ENCODE measurements at places on chromosomes 12 and 14.

GRCh38 chr12:88553941-88554658, 26.2 kb downstream of the KITLG start:
- DNase-seq, result no peak

GRCh38 chr14:101222362-101223070, 319.0 kb upstream of the RTL1 start:
- DNase-seq, result no peak

GRCh38 chr12:127143020-127143419, 1124.0 kb upstream of the TMEM132C start:
- no peak for DNase-seq

GRCh38 chr14:73242357-73242901, 5.1 kb downstream of the PAPLN start:
- DNase-seq, result no peak

DNA sequence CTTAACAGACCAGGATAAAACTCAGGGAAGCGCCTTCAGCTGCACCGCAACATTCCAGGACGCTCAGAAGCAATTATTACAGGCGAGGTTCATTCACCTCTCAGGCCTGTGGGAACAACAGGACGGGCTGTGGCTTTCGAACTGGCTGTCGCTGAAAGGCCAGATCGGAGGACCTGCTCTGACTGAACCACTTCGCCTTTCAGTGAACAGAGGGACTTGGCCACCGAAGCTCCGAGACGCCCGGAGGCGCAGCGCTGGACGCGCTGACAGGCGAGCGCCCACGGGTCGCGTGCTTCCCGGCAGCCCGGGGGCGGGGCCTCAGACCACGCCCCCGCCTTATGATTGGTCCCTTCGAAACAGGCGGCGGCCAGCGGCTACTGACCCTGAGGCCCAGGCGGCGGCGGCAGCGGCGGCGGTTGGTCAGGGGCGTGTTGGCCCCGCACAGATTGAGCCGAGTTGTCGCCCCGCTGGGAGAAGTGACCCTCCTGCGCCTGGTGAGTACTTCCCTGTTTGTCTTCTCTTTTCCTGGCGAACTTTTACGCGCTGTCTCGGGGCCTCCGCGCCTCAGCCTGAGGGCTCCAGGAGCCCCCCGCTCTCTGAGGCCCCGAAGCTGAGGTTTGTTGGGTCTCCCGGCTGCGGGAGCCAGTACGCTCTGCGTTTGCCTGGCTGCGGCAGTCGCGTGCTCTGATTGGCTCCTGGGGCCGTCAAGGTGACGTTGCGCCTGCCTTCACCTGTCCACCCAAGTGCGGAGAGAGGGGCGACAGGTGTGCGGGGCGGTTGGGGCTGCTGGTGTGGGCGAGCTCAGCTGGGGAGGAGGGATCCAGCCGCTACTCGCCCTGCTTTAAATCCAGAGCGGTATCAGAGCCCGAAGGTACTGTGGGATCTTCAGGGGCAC, at the start of gene GAS2L3:
Gene GAS2L3 (plus strand): TSS at position 393 of the 895 bp plus-strand sequence. CDS start 21,221 bp downstream, outside the sequence.
- DNase-seq, result peak; percentile 60

DNA sequence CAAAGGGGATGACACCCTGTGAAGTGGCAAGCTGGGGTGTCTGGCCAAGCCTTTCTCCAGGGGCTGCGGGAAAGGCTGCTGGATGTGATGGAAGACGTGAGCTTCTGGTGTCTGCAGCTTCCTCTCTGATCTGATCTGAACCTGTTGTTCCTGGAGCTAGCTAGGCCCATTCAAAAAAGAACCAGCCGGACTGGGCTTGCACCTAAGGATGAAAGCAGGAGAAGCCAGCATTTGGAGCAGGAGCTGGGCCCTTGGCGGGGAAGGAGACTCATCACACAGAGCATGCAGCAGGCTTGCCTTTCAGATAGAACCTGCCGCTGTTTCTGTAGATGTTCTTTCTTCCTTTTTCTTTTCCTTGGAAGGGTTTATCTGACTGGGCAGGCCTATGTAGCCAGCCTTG, 9.5 kb downstream of the RPH3A start:
- no peak for DNase-seq

DNA sequence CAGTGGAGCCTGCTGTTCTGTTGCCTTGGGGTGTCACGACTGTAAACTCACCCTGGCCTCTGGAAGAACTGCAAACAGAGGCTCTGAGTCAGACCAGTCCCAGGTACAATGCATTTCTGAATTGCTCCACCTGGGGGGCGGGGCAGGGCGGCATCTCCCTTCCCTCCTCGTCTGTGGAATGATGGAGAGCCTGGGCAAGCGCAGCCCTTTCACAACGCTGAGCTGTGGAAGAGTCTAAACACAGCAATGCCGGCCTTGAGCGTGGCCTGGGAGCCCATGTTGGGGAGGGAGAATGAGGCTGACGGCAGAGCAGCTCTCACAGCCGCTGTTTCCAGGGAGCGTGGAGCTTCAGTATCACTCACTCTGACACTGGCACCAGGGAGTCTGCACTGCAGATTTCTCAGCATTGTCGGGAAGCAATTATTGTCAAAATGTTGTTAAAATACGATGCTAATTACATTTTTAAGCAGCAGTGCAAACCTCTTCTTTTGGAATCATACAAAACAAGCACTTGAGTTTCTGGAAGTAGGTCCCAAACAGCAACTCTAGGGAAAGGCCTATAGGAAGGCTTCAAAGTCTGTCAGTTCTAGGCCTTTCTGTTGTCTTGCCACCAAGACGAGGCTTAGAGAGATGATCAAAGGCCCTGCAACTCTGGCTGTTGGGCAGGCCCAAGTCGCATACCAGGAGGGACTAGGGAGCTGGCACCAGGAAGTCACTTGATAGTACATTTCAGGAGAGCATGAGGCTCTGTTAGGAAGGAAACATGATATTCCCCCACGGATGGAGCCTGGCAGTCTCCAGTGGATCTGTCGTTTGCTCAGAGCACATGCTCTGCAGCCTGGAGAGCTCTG, 244.0 kb upstream of the FKBP4 start:
- DNase-seq, result no peak

DNA sequence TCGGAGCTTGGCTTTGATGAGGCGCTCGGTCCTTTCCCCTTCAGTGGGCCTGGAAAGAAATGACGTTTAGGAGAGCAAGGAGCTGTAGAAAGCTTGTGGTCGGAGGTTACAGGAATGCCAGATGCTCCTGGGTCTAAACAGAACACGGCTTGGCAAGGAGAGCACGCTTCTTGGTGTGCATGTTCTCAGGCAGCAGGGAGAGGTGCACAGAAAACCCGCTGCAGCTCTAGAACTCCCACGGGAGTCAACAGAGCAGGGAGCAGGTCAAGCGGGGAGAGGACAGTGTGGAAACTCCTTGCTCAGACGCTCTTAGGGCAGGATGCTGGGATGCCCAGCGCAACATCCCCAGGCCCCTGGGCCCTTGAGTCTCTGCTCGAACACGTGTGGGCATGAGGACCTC, 51.0 kb downstream of the SSH1 start:
- no peak for DNase-seq

GRCh38 chr12:124509676-124510300, 57.6 kb downstream of the NCOR2 start:
- no peak for DNase-seq

DNA sequence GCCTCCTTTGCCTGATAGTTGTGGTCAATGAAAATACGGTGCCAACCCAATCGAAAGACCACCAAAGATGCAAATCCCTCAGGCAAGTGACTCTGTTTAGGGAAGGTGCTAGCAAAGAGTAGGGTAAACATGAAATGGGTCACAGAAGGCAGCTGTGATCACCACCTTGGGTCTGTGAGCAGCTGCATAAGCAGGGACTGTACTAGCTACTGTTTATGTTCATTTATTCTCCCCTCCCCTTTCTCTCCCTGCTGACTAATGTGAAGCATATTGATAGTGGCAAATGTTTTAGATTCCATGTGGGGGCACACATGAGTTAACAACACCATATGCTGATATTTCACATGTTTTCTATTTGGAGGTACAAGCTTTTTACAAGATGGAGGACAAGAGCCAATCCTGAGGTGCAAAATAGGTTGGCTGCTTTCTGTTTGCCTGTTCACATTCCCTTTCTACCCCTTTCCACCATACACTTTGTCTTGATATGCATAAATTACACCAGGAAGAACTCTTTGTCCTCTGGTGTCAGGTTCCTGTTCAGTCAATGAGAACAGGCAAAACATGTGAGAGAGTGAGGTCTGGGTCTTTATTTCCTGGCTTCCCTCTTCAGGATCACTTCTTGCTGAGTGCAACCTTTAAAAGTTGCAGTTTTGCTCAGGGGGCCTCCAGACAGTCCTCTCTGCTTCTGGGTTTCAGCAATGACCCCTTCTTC, 71.1 kb downstream of the AVPR1A start:
- DNase-seq, result no peak

DNA sequence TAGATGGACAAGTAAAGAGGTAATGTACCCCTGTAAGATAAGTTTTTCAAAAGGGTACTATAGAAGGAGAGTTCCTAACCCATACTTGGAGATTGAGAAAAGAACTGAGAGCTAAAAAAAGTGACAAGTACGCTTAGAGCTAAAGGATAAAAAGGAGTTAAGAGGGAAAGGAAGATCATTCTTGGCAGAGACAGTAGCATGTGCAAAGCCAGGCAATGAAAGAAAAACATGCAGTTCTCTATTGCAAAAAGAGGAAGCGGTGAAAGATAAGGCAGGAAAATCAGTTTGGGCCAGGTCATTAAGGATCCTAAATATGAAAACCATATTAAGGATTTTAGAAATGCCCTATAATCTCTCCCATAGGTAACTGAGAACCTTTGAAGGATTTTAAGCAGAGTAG, 500.4 kb upstream of the GARIN6 start:
- no peak for DNase-seq

GRCh38 chr12:27969624-27970400, 2.7 kb downstream of the PTHLH start:
- DNase-seq, result peak; percentile 22

- no peak for DNase-seq
These were observed 4.4 kb downstream of the TRMT61A start for GRCh38 chr14:103533137-103533998.

- no peak for DNase-seq
These were observed 26.3 kb upstream of the PTGDR start for GRCh38 chr14:52241087-52241793.

- no peak for DNase-seq
These were observed 646 bp upstream of the OR6C4 start for GRCh38 chr12:55548756-55549155.

DNA sequence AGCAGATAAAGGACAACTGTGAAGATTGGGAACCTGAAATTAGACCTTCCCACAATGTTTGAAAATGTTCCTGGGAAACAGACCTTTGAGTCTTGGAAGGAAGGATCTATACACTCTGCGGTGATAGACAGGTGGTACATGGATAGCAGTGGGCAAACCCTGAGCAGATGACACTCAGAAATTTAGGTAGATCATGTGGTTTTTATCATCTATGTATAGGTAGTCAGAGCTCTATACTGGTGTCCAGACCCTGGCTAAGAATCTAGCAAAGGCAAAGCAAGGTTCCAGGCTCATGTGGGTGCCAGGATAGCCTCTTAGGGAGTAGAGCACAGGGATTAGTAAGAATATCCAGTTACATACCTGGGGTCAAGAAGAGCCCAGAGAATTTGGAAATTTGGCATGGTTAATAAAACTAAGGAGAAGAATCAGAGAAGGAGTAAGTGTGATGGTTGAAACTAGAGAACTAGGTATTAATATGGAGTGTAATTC, 331.2 kb upstream of the FBXO33 start:
- DNase-seq, result no peak

- no peak for DNase-seq
These were observed 159.5 kb downstream of the ANO2 start for GRCh38 chr12:5785601-5786000.

DNA sequence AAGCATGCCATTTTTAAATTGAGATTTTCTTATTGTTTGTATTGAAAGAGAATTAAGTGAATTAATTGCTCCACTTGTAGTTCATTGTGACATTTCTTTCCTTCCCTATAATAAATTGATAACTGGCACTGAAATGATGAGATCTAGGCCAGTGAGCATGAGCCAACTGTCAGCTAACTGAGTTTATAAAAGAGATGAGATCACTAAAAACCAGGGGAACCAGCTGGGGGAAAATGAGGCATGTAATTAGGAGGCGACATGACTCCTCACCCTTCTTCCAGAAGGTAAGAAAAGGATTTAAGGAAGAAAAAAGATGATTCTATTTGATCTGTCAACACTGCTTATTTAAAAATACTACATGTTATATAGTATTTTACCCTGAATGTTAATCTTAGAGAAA, 104.5 kb upstream of the DNM1L start:
- DNase-seq, result no peak

GRCh38 chr12:103960616-103961227, 5.0 kb upstream of the TDG start:
- DNase-seq, result no peak

DNA sequence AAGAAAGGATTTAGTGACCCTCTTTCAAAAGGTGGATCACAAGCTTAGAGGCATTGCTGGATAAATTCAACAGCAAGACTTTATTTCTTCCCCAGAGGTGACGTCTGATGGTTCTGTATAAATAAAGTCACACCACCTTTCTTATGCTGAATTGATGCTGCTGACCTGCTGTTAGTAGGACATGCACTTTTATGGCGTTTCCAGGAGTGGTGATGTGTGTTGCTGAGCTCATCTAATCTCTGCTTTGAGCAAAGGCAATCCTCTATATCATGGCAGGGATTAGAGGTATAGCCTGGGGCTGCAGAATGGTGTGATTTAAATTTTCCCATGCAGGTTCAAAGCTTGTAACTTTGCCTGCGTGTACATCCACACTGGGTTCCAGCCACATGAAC, 94.9 kb downstream of the ETV6 start:
- DNase-seq, result no peak

DNA sequence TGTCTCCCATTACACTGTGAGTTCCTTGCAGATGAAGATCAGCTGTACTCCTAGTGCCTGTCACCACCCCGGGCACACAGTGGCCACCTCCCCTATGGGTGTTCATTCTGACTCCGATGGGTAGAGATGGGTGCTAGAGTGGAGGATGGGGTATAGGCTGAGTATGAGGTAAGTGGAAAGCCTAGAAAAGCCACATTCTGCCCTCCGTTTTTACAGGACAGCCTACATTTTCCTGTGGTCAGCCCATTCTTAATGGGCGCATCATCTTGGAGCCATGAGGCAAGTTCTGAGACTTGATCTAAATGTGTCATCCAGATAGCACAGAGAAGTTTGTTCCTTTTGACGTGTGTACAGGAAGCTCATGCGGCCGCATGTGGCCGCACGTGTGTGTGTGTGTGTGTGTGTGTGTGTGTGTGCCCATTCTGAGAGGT, 166.7 kb upstream of the HIF1A start:
- peak; percentile 16 for DNase-seq

- DNase-seq, result no peak
These were observed 22.3 kb downstream of the GALNT8 start for GRCh38 chr12:4742416-4742970.

GRCh38 chr14:54623279-54624004, 56.5 kb downstream of the SAMD4A start:
- no peak for DNase-seq

DNA sequence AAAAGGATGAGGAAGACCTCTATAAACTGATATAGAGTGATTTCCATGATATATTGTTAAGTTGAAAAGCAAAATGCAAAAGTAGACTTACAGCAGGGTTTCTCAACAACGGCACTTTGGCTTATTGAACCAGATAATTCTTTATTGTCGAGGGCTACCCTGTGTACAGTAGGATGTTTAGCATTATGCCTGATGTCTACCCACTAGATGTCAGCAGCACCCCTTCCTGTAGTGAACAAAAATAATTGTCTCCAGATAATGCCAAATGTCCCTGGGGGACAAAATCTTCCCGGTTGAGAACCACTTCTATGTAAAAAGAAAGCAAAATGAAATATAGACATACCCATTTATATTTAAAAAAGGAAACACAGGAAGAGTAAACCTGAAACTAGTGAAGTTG, 32.4 kb downstream of the ABCD2 start:
- DNase-seq, result peak; percentile 58

Measured in CD4-positive, alpha-beta T cell treated with Interleukin-12 subunit alpha and Interleukin-12 subunit beta, for 1 hour (primary cell).